ENCODE measurements at places on chromosomes 13 and 19.

DNA sequence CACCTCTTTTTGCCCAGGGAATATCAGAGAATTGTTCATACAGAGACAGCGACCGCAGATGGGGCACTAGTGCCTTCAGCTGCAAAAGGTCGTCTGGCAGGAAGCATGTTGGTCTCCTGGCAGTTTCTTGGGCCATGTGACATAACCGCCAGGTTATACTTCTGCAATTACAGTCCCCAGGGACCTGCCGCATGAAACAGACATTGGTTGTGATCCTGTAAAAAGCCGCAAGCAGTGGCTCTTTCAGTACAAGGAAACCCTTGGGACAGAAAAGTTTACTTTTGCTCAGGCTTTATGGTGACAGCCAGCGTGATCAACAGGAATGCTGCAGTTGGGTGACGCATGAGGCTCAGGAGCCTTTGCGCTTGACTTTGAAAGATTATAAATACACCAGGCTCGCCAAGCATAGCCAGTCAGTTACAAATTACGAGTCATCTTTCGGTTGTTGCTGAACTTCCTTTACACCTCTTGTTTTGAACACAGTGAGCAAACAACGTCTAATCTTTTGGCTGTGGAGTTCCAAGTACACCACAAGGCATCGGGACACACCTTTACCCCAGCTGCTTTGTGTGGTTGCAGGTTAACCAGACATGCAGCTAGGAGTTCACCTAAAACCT lies 50.5 kb upstream of the UBE2L5 start:
- DNase-seq: no peak

DNA sequence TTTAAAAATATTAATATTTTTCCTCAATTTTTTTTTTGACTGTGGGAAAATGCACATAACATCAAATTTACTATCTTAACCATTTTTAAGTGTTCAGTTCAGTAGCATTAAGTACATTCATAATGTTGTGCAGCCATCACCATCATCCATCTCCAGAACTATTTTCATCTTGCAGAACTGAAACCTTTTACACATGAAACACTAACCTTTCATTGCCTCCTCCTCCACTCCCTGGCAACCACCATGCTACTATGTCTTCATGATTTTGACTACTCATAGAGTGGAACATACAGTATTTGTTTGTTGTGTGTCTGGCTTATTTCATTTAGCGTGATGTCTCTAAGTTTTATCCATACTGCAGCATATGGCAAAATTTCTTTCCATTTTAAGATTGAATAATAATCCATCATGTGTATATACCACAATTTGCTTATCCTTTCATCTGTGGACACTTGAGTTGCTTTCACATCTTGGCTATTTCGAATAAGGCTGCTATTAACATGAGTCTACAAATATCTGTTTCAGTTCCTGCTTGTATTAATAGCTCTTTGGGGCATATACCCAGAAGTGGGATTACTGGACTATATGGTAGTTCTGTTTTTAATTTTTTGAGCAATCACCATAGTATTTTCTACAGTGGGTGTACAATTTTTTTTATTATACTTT lies 376.4 kb downstream of the MTUS2 start:
- no peak for DNase-seq

DNA sequence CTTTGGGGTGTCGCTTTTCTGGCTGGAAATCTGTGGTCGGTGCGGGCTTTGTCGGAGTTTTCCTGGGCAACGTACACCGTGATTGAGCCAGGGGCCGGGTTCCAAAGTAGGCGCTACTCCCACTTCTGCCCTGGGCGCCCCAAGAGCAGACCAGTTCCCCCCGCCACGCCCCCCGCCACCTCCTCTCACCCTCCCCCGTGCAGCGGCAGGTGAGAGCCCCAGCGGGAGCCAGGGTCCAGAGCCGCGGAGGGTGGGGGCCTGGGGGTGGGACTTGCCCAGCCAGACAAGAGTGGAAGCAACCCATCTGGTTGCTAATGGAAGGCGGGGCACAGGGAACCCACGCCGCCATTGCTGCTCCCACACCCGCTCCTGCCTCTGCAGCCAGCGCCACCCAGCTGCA lies 2195.9 kb downstream of the PCDH9 start:
- DNase-seq: no peak

DNA sequence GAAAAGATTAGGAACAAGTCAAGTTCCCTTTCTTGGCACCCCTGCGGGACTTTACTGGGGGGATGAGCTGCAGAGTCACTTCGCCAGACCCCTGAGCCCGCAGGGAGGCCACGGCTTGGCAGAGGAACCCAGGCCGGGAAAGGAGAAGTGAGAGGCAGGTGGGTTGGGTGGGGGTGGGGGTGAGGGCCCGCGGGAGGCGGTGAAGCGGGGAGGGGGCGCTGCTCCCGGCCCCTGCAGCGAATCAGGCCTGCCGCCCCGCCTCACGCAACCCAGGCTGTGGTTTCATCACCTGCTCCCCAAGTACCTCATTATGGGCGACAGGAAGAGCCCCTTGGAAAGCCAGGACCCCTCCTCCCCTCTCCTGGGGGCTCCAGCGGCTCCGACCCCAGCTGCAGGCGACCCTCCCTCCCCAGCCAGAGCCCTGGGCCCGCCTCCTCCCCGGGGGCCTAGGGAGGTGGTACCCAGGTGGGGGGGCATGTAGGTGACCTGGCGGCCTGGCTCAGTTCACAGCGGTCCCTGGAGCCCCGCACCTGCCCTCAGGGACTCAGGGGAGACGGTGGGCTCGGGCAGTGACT lies 9.5 kb downstream of the MEF2B start:
- no peak for DNase-seq

DNA sequence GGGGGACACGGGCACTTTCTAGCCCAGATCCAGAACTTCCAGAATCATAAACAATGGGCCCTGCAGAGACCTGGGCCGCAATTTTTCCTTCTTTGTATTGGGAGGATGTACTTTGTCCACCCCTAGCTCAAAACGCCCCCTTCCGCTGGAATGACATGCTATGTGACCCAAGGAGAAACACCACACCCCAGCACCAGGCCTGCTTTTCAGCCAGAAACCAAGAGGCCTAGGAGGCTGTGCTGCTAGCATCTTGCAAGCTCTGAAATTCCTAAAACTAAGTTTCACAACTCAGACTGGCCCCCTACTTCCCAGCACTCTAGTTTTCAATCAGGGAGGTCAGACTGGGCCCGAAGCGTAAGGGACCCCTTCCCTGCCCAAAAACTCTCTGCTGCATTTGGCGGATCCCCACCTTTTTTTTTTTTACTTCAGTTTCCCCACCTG lies 538 bp downstream of the LSM4 start:
- DNase-seq: peak; percentile 75

GRCh38 chr13:26053418-26053980 lies 1.7 kb upstream of the SHISA2 start:
- no peak for DNase-seq

GRCh38 chr13:81406639-81407292 lies 1065.8 kb upstream of the SPRY2 start:
- DNase-seq: no peak

- DNase-seq: no peak
Observed at GRCh38 chr19:19477705-19478383, 37.5 kb downstream of the TSSK6 start.

DNA sequence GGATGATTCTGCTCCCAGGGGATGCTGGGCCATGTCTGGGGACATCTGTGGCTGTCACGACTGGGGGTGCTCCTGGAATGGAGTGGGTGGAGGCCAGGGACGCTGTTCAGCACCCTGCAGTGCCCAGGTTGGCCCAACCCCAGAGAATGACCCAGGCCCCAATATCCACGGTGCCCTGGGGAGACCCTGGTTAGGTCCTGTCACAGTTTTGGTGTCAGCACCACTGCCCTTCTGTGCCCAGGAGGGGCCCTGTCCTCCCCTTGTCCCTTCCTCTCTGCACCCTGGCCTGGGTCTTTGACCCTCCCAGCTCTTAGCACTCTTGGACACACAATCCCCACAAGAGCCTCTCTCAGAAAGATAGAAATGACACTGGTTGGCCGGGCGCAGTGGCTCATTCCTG lies 85.3 kb downstream of the GADD45B start:
- no peak for DNase-seq

- no peak for DNase-seq
Observed at GRCh38 chr13:99956473-99957349, 14.9 kb downstream of the ZIC5 start.

DNA sequence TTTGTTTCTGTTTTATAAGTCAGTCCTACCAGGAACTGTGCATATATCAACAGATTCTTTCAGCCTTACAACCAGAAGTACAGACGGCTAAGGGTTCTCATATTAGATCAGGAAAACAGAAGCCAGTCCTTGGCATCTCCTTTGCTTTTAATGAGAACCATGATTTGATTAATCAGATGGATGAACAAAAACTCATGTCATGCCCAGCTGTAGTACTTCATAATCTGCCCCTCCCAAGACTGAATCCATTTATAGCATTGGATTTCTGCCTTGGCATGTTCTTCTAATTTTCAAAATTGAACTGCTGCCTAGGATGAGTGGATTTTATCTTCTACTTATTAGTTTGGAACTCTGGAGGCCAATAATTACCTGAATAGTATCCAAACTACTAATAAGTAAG lies 617.2 kb downstream of the SLITRK5 start:
- peak; percentile 18 for DNase-seq

- no peak for DNase-seq
Observed at GRCh38 chr13:25288966-25289365, 1.7 kb upstream of the MTMR6 start.

DNA sequence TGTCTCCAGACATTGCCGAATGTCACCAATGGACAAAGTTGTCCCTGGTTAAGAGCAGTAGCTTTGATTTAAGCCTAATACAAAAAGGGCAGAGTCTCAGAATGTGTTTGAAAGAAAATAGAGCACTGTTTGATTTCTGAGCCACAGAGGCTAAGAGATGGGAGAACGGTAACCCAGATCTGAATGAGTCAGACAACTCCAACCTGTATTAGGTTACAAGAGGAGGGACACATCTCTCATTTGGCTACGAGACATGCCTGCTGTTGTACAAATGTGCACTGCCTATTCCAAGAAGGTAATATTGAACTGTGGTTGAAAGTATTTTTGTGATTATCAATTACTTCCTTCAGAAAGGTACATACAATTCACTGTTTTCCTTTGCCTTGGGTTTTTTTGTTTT lies 4.9 kb upstream of the HSPH1 start:
- no peak for DNase-seq

DNA sequence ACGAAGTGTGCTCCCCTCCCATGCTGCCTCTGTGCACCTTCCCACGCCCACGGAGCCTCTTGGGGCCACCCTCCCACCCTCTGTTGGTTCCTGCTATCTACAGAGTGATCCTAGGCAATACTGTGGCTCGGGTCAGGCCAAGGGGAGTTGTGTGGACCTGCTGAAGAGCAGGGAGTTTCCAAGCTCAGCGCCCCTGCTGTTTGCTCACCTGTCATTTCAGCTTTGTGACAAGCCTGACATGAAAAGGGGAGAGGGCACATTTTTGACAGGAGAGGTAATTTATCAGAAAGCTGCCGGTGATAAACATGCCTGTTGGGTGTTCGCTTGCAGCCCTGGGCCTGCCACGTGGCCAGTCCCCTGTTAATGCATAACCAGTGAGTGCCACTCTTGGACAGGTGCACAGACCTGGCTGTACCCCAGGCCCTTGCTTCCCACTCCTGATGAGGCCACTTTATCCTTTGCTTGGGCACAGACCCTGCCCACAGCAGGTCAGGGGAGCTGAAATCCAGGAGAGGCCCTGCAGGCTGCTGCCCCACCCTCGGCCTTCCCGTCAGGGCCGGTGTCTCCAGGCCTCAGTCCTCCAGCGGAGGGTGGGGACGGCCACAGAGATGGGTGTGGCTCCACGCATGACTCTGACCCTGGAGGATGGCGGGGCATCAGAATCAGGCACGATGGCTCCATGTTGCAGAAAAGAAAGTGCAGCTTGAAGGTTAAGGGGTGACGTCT lies 201.5 kb upstream of the GPR12 start:
- no peak for DNase-seq

DNA sequence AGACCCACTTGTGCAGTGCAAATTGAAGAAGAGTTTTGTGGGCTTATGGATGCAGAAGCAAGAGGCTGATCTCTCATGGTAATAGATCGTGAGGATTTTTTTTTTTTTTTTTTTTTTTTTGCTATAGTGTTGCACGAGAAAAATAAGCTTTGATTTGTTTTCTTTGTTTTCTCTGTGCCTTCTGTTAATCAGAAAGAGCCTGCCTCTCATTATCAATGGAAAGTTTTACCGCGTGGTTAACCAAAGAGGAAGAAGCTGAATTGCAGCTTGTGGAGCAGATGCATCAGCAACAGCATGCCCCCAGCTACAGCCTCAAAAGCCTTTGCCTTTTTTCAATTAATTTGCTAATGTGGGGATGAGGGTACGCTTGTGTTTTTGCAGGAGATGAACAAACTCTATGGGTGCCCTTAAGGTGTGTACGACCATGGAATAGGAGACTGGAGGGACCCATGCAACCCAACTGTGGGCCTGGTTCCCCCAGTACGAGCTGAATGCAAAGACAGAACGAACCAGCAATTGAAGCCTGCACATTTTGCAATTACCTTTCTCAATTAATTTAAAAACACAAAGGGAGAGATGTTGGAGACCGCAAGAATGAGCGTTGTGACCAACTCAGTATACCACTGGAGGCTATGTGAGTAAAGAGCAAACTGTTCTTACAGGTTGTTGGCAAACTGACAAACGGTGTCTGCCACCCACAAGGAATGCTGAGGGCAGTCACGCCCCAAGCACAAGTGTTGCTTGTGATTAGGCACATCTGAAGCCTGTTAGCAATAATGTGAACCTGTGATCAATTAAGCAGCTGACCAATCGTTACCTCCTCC lies 58.6 kb upstream of the SPRY2 start:
- DNase-seq: peak; percentile 18

DNA sequence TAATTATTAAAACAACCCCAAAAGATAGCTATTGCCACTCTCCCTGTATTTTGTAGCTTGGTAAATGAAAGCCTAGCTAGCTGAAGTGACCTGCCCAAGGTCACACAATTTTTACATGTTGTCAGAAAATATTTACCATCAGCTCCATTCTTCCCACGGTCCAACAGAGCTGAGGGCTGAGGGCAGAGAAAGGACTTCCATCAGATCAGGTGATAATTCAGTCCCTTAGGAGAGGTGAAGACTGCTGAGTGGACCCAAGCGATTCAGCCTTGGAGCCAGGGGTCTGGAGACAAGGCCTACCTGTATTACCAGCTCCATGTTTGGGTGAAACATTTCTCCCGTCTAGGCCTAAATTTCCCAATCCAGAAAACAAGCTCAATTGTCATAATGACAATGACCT lies 149.5 kb upstream of the TSHZ3 start:
- no peak for DNase-seq

GRCh38 chr13:30738526-30739236 lies 3.3 kb downstream of the ALOX5AP start:
- no peak for DNase-seq

GRCh38 chr13:41426047-41426446 lies 31.3 kb upstream of the RGCC start:
- no peak for DNase-seq

GRCh38 chr19:6402837-6403608 lies 10.1 kb upstream of the GTF2F1 start:
- DNase-seq: peak; percentile 93

DNA sequence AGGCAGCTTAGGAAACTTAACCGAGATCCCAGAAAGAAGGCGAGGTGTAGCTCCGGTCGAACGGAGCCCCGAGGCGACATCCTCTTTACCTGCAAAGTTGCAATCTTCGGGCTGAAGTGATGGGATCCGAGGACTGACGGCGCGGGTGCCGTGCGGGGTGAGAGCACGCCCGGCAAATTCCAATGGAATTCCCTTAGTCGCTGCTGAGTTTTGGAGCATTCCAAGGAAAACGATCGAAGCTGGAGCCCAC lies 141 bp downstream of the TRPC4 start:
- no peak for DNase-seq

GRCh38 chr13:38361542-38362262 lies 12.1 kb downstream of the UFM1 start:
- DNase-seq: peak; percentile 54

- no peak for DNase-seq
Observed at GRCh38 chr13:78602561-78603239, 652 bp downstream of the POU4F1 start.

- DNase-seq: peak; percentile 92
Observed at GRCh38 chr19:13053761-13054625, 48.7 kb downstream of the LYL1 start.

Measured in muscle of leg (tissue), 16 donors.